ENCODE measurements at places on chromosomes 12 and 14.

DNA sequence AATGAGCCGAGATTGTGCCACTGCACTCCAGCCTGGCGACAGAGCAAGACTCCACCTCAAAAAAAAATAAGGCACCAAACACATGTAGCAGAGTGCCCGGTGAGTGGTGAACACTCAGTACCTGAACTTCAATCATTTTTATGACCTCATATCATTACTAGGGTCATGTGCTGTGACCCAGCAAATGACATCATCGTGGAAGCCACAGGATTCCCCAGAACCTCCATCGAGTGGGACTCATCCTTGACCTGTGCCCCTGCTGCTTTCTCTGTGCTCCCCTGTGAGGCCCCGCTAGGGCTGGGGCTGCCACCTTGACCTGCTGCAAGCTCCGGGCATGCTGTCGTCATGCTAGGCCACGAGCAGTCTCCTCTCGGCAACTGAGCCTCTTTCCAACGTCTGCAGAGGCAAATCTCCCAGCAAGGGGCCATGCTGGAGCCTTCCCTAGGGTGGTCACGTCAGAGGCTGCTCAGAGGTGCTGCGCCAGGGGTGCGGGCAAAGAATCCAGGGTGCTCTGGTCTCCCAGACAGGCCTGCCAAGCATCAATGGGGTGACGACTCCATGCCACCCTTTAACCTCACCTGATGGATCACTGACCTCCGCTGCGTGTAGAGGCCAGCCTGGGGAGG lies 18.5 kb downstream of the GLTP start:
- DNase-seq, result no peak

DNA sequence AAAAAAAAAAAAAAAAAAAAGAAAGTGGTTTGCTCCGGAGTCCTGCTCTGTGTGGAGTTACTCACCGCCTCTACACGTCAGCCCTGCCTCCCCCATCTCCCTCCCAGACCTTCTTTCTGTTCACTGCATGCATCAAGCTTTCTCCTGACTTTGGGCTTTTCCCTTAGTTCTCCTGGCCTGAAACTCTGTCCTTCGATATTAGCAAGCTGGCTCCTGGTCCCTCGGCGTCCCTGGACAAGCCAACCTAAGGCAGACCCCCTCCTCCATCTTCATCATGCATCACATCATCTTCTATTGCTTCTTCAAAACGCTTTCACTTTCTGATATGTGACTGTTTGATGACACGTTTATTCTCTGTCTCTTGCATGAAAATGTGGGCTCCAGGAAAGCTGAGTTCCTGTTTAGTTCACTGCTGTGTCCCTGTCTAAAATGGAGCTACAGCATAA lies 40.6 kb downstream of the SLC15A4 start:
- no peak for DNase-seq

- no peak for DNase-seq
These were observed 824 bp upstream of the TARBP2 start for GRCh38 chr12:53500142-53500775.

- no peak for DNase-seq
These were observed 33.4 kb upstream of the TXNRD1 start for GRCh38 chr12:104182144-104182543.

GRCh38 chr14:101500061-101500460 lies 61.2 kb upstream of the DIO3 start:
- no peak for DNase-seq

DNA sequence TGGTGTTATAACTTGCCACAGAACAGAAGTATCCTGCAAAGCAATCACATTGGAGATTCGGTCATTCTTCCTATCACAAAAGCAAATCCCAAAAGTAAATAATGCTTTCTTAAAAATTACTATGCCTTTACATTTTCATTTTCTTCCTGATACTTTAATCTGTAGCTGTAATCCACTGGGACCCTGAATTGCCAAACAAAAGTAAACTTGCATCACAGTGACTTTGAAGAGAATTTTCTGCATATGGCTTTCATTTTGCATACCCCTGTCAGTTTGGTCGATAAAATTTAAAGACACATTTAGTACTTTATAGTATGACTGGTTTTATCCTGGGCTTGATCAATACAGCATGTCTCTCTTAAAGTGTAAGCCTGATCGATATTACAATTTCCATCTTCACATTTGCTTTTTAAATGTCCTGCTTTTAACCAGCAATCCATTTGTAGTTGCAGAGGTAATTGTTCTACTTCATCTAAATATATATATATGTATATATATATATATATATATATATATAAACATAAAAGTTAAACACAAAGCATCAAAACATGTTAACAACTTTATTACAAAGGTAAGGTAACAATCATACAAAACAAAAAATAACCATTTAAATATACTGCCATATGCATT lies 53.7 kb upstream of the PLEKHA5 start:
- no peak for DNase-seq

GRCh38 chr14:56147986-56148901 lies 30.0 kb downstream of the PELI2 start:
- DNase-seq, result no peak

DNA sequence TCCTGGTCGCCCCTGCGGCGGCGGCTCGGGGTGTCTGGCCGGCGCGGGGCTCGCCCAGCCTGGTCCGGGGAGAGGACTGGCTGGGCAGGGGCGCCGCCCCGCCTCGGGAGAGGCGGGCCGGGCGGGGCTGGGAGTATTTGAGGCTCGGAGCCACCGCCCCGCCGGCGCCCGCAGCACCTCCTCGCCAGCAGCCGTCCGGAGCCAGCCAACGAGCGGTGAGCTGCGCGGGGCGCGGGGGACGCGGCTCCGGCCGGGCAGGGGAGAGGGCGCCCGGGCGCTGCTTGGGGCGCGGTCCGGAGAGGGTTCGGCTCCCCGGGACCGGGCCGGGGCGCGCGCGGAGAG lies at the start of gene LGALS3:
Gene LGALS3 (plus strand): TSS at position 167 of the 342 bp plus-strand sequence. CDS start 8,122 bp downstream, outside the sequence.
- DNase-seq, result no peak

Measured in OCI-LY7 (cell line).